ENCODE measurements at places on chromosomes 2 and 18.

GRCh38 chr18:5519448-5520298, 24.1 kb downstream of the EPB41L3 start:
- no peak for DNase-seq

GRCh38 chr2:113069676-113070605, 2.2 kb downstream of the IL1F10 start:
- DNase-seq: no peak

GRCh38 chr2:11009891-11010290, 98.2 kb downstream of the KCNF1 start:
- DNase-seq: no peak

- DNase-seq: no peak
These were observed 34.6 kb downstream of the COPS7B start for GRCh38 chr2:231820786-231821303.

DNA sequence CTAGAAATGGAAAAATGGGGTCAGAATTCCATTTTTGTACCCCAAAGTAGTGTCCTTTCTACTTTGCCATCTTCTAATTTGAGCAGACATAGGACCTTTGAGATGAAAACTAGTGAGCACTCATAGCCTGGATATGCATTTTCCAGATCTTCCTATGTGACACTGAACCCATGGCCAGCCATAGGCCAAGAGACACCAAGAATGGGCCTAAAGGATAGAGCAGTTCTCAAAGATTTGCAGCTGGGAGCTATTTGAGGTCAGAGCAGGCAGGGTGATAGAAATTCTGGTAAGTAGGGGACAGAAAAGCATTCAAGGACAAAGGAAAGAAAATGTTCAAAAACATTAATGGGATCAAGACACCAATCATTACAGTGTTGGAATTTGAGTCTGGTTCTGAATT, 332.8 kb downstream of the MYCN start:
- DNase-seq: no peak

GRCh38 chr2:147714582-147714981, 130.2 kb upstream of the ACVR2A start:
- no peak for DNase-seq

- DNase-seq: no peak
These were observed 1.2 kb downstream of the TFPI start for GRCh38 chr2:187552828-187553681.

DNA sequence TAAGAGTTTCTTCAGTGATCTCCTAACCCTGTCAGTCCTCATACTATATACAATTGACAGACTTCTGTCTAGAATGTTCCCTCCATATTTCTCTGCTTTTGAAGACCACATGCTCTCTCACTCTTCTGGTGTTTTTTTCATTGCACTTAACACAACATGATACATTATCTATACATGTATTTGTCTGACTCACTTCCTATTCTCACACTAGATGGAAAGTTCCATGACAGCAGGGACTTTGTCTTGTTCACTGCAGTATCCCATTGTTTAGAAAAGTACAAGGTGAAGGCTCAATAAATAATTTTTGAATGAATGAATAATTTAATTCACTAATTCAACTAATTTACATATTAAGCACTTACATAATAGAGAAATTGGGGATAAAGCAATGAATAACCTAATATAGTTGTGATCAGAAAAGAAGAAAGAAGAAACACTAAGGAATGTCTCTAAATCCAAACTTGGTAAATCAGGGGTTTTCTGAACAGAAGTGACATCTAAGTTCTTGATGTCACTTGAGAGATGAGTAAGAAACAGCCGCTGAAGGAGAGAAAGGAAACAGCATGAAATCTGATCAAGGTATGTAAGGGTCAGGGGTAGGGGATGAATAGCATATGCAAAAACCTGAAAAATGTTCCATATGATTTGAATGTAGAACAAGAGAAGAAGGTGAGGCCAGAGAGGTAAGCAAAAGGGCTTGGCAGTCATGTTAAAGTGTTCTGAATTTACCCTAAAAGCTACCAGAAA, 42.4 kb downstream of the MBD2 start:
- no peak for DNase-seq

DNA sequence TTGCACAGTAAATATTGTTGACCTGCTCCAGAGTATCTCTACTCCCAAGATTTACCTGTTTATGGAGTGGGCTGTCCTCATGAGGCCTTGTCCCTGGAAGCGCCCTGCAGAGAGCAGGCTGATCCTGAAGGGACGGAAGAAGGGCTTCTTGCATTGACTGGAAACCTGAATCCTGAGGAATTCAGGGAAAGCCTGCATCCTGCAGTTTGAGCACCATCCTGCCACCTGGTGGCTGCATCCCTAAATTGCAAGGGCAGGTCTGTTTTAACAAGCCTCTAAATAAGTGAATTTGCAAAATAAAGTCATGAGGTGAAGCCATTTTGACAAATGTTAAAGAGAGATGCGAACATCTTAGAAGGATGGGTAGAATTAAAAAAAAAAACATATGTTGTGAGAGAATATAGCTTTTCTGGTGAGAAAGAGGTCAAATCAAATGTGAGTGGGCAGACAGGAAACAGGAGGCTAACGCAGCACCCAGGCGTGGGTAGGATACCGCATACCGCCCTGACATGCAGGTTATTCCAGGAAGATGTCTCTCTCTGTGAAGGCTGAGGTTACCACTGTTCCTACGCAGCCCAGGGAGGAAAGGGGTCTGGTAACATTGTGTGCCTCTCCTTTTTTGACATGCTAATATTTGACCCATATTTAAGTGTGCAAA, 754.9 kb downstream of the RNF144A start:
- peak; percentile 55 for DNase-seq

DNA sequence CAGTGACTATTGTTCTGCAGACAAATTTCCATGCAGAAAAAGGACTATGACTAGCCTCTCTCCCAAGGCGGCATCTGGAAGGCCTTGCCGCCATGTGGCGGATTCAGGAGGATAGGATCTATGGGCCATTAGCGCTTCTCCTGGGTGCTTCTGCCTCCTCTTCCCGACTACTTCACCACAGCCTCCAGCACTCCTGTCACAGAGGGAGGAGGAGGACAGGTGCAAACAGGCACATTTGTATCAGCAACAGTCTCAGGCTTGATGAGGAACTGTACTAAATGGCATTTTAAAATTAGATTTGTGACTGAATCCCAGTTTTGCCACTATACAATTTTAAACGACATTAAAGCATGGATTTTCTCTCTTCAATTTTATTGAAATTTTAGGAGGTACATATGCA, 114.9 kb downstream of the NOL10 start:
- DNase-seq: no peak

- DNase-seq: no peak
These were observed 182.5 kb downstream of the PRKCE start for GRCh38 chr2:45833968-45834344.

DNA sequence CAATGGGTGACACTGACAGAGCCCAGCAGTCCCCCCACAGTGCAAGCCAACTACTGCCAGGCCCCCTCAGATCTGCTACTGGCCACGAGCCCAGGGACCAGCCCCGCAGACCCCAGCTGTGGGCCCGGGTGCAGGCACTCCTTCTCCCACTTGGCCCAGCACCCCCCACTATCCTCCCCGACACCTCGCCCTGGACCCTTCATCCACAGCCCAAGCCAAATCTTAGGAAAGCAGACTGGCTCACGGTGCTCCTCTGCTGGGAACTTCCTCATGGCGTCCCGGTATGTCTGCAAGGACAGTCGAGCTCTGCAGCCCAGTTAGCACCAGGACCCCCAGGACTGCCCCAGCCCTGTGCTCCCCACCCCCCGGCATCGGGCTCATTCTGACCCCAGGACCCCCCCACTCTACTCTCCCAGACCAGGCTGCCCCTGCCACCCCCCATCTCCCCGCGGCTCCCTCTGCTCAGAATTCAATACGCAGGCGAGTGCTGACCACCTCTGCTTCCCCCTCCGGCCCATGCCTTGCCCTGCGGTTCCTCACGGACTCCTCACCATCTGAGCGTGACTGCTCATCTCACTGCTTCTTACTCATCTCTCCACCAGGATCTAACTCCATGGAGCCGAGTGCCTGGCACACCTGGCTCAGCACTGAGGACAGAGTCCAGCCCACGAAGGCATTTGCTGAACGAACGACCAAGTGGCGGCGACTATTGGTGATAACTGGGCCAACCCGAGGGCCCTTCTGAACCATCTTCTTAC, 85.7 kb downstream of the PXDN start:
- no peak for DNase-seq

- DNase-seq: no peak
These were observed 158.6 kb upstream of the TWIST2 start for GRCh38 chr2:238689331-238689730.

DNA sequence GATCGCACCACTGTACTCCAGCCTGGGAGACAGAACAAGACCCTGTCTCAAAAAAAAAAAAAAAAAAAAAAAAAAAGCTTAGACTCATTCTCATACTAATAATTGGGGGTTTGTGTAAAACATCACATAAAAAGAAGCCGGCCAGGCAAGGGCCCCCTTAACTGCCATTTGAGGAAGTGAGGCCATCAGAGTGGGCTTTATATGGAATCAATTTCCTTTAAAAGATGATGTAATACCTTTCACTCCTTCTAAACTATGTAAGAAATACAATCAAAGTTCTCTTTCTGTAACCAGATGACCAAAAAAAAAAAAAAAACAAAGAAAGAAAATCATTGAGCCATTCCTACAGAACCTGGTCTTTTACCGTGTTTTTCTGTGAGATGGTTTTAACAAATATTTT, 13.1 kb upstream of the GPR55 start:
- no peak for DNase-seq

- DNase-seq: no peak
These were observed 40.7 kb upstream of the TEX51 start for GRCh38 chr2:126858013-126858412.

GRCh38 chr18:2139691-2140090, 431.6 kb downstream of the METTL4 start:
- no peak for DNase-seq

- no peak for DNase-seq
These were observed 382.3 kb upstream of the CRIM1 start for GRCh38 chr2:35973132-35973736.

DNA sequence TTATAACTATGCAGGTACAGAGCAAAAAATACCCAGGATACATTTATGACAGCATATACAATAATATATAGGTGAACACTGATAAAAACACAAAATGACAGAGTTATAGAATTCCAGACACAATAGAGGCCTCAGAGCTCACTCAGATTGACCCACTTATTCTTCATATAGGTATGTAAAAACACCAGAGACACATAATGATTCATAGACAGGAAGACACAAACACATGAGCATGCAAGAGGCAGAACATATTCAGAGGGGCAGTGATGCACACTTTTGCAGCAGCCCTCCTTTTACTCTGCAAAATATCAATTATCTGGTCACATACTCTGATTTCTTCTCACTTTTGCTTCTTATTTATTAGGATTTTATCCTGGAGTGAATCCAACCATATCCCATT, 633.3 kb upstream of the ACVR2A start:
- DNase-seq: no peak

DNA sequence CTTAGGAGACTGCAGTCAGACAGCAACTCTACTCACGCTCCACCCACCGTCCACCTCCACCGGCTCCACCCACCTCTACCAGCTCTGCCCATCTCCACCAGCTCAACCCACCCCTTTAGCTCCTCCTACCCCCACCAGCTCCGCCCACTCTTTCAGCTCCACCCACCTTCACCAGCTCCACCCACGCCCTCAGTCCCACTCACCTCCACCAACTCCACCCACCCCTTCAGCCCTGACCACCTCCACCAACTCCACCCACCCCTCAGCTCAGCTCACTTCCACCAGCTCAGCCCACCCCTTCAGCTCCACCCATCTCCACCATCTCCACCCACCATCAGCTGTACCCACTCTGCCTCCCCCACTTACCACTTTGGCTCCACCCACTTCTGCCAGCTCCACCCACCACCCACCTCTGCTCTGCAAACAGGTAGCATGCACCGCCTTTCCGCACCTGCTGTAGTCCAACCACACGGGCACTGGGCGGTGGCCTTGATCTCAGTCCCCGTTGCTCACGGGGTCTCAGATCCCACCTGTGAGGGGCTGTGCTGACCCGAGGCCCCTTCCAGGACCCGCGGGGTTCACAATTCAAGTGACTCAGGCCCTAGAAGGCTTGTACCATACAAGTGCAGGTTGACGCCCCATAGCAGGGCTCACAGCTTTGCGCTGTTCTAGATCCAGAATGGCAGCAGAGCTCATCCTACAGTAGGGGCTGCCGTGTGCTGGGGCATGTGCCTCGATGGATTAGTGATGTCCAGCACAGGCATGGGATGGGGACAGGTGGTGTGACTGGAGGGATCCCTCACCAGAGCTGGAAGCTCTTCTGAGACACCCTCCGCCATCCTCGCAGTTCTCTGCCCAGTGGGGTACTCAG, 77.2 kb upstream of the OTOS start:
- DNase-seq: no peak

DNA sequence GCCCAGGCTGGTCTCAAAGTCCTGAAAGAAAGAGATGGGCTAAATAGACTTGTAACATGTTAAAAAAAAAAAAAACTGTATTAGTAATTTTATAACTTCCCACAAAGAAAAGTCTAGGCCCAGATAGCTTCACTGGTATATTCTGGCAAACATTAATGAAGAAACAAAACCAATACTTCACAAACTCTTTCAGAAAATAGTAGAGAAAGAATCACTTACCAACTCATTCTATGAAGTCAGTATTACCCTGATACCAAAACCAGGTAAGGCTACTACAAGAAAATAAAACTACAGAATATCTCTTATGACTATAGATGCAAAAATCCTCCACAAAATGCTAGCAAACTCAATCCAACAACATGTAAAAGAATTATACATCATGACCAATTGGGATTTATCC, 59.9 kb upstream of the ODC1 start:
- DNase-seq: no peak

DNA sequence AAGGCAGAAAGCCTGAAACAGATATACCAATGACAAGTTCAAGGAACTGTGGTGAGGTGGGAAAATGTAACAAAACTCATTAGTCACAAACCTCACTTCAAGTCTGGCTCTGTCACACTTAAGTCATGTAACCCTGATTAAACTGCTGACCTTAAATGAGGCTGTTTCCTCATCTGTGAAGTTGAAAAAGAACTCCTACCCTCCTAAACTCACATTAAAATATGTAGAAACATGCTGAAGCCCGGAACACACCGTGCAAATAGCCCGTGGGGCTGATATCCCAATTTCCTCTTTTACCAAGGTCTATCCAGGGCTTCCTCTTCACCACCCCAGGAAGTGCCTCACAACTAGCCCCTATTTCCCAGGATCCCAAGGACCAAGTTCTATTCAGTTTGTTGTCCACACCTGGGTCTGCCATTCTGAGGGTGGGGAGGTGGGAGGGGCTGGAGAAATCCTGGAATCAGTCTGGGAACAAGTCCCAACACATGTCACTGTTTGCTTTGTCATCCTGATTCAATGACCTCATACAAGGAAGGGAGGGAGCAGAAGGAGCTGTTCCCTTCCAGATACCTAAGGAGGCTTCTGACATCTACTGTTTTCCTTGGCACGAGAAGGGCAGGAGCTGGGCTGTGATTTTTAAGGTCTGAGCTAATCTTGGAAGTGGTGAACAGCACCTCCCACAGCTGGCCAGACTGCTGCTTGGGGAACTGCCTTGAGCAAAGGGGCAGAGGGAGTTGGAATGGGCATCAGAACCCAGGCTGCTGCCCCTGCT, 42.3 kb downstream of the SLC4A1AP start:
- DNase-seq: no peak

Data from stimulated activated naive CD4-positive, alpha-beta T cell treated with Interleukin-2 at 50 U/mL for 16 hours (primary cell).